ENCODE measurements at places on chromosomes 3 and 15.

DNA sequence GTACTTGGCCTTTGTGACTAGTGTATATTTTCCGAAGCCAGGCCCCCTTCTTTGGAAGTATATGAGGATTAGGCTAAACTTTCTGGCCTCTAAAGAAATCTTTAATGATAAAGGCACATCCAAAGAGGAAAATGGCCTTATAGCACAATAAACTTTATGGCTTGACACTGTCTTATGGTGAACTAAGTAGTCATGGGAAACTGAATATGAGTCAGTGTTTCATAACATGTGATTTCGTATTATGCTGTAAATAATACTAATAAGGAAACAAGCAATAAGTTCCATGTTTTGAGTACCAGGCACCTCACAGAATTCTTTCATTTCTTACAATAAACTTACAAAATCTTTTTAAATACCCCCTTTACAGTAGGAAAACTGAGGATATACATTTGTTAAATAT is 8.2 kb downstream of the ZPLD1 start:
- DNase-seq: no peak

DNA sequence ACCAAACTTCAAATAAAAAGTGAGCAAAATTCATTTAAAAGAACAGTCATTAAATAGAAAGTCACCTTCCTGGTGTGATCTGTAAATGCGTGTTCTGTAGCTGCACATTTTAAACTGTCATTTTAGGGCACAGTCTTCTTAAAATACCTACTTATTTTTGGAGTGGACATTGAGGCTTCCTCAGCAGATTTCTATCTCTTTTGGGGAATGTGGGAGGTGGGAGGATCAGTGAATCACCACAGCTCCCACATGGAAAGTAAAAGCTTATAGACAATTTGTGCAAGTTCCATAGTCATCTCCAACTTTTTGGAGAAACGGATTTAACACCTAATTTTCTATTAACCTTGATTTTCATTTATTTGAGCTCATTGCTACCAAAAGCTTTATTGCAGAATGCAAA is 21.0 kb upstream of the MOBP start:
- DNase-seq: no peak

DNA sequence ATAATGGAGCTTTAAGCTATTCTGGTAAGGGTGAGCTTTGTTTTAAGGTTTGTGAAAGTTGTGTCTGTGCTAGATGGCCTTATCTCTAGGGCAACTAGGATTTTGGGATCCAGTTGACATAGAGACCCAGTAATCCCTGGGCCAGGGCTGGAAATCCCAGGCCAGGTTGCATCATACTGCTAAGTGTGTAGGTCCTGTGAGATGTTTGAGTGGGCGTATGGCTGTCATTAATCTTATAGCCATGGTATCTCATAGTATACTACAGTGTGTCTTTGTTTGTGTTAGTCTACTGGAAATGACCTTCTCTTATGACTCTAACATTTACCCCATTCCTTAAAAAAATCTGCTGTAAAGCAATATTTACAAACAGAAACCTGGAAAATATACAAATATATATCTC is 151.4 kb downstream of the CACNA2D3 start:
- DNase-seq: no peak

DNA sequence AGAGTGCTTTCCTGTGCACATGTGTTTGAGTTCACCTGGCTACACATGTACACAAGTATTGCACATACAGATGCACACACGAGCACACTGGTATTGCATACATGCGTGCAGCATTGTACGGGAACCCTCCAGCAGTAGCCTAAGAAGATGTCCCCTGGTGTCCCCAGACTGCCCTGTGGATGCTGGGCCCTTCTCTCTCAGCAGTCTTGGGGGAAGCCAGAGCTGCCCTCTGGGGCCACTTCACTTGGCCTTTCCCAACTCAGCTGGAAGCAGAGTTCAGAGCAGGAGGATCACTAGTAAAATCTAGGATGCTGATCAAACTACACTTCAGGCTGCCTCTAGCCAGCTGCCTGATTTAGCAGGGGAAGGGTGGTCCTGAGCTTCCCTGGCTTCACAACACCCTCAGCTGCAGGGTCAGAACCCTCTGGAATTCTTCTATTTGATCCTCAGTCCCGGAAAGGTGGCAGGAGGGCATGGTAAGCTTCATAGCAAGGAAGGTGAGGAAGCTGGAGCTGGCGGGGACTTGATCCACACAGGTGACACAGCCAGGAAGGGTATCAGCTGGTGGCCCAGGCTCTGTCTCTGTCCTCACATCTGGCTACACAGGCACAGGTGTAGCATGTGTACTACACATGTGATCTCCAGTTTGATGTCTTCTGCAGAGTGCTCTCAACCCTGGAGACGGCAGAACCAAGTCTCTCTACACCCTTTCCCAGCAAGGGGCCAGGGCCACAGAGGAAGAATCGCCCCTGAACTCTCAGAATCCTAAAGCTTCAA is 36.5 kb downstream of the KLF15 start:
- DNase-seq: peak; percentile 59

DNA sequence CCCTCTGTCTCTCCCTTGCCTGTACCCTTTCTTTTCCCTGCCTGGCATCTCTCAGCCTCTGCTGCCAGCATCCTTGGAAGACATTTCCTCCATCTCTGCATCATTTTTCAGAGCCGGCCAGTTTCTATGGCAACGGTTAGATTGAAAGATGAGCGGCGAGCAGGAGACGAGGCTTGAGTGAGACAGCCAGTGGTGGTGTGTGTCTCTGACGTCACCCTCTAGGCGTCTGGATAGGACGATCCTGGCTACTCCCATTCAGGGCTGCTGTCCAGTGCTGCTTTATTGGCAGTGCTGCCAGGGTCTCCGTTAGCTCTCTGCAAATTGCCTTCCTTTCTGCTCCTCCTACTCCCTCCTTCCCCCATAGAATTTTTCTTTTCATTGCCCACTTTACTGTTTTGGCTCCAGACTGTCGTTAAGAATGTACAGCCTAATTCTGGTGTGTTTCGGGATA is 57.9 kb downstream of the TRAK1 start:
- DNase-seq: peak; percentile 55

DNA sequence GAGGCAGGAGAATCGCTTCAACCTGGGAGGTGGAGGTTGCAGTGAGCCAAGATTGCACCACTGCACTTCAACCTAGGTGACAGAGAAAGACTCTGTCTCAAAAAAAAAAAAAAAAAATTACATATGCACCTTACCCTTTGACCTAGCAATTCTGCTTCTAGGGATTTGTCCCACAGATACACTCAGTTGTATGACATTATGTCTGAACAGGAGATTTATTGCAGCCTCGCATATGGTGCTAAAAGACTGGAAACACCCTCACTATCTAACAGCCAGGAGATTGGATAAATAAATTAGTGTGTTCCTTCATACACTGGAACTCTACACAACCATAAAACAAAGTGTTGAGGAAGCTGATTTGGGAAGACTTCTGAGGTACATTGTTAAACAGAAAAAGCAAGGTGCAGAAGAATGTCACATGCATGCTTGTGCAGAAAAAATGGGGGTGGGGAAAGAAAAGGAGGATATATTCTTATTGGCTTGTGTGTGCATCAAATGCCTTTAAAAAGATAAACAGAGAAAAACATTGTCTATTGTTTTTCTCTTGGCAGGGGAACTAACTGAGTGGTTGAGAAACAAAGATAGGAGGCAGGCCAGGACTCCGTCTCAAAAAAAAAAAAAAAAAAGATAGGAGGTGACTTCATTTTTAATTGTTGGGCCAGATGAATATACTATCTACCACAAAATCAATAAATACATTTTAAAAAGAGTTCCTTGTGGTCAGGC is 30.9 kb downstream of the PPCDC start:
- no peak for DNase-seq

GRCh38 chr3:165440380-165440779 is 244.2 kb upstream of the SLITRK3 start:
- DNase-seq: no peak

DNA sequence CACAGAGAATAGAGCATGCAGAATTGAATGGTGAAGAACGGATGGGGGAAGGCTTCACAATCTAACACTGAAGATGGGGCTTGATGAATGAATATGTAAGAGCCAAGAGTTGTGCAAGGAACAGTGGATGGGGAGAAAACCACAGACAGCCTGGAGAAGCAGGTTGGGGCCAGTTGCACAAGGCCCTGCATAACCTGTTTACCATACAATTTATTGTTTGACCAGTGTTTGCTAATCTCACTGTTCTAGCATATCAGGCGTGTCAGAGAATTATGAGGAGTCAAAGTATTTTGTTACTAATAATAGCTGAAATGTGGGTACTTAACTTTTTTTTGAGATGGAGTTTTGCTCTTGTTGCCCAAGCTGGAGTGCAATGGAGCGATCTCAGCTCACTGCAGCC is 36.4 kb downstream of the LINS1 start:
- no peak for DNase-seq

GRCh38 chr3:127165694-127166485 is 27.0 kb upstream of the PRR23E start:
- no peak for DNase-seq

DNA sequence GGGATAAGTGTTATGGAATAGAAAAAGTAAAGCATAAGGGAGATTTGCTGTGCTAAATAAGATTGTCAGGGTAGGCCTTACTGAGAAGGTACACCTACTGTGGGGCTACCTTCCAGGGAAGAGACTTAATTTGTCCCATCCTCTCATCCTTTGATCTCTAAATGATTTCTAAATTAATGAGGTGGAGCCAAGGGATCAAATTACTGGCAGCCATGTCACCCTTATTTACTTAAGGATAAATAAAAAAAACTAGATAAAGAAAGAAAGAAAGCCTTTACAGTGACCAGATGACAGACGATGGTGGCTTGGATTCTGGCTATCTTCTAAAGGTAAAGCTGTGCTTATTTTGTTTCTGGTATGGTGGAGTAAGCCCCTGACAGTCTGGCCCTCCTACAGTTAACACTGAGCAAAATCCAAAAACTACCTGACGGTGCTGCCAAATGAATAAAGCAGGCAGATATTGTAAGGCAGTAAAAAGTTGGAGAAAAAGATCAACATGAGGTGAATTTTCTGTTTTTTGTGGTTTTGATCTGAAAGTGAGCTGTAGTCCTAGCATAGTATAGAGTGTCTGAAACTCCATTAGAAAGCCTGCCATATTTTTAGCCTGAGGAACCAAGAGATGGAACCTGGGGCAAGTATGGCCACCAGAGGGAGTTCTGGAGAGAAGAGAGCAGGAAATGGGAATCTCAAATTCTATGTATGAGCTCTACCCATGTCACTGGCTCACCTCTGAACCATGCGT is 285.1 kb upstream of the MANF start:
- no peak for DNase-seq

- DNase-seq: no peak
Observed at GRCh38 chr15:101306341-101307047, 11.4 kb upstream of the SNRPA1 start.

GRCh38 chr3:9183011-9183410 is 66.4 kb downstream of the SRGAP3 start:
- DNase-seq: no peak

DNA sequence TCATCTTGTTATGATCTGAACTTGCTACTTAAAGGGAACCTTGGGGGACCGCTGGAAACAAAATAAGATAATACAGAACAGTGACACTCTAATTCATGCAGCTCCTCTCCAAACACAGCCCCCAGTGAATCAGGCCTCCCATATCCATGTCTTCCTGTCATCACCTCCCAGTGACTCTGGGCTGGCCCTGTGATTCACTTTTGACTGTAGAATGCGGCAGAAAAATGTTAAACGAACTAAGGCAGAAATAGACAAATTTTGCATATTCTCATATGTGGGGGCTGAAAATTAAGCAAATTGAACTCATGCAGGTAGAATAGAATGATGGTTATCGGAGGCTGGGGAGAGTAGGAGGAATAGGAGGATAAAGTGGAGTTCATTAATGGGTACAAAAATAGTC is 20.2 kb upstream of the GADL1 start:
- no peak for DNase-seq

- DNase-seq: peak; percentile 62
Observed at GRCh38 chr3:185976977-185977678, 39.3 kb upstream of the TRA2B start.

GRCh38 chr3:11093823-11094340 is 60.4 kb upstream of the HRH1 start:
- DNase-seq: no peak

DNA sequence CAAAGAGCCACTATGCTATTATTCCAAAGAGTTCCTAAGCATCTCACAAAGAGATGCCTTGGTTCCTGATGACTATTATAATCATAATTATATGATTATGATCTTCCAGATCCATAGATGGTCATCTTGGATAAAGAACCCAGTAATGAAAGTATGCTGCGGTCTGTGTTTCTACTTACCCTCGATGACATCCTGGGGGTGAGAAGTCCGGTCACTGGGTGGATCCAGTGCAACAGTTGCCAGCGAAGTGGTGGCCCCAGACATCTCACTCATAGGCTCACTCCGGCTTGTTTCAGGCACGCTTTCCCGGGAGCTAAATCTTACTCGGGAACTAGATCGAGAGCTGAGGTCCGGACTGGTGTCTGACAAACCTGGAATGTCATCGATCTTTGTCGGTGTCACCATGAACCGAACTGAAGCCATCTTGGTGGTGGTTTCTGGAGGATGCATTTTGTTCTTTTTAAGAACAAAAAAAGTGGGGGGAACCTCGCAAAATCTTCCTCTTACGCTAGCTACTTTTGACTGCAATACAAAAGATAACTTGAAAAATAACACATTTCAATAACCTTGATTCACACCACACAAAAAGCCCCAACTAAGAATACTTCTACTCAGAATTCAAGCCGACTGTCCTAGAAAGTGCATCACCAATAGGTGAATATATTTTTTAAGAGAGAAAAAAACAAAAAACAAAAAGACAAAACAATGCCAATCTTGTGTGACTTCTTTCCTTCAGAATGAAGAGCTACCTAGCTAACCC is 1.2 kb downstream of the SLC12A6 start:
- DNase-seq: peak; percentile 82

DNA sequence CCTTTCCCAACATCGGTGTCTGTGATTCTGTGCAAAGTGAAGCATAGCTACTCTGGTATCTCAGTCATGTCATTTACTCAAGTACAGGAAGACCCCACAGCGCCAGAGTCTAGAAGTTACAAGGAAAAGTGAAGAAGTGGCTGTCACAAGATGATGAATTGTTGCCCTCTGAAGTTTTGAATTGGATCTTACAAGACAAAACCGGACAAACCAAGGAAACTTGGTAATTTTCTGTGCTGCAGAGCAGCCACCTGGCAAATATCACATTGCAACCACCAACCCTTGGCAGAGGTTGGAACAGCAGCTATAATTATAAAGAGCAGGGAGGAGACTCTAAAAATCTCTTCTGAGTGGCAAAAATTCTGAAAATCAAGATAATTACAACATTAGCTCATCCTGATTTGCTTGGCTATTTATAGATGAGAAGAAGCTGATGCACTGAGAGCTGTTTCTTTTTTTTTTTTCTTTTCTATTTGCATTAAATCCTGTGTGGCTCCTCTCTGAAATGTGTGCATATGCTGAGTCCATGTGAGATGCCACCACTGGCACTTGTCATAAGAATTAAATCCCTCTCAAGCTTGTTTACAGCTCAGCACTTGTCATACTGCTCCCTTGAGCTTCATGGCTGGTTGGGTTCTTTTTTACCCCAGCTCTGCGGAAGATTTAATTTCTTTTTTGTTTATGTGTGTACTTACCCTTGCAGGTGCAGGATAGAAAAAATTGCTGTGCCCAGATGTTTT is 68.0 kb upstream of the MNS1 start:
- no peak for DNase-seq
